ENCODE measurements at places on chromosomes 12 and 14.

GRCh38 chr12:62372825-62373224 lies 93.8 kb upstream of the MON2 start:
- DNase-seq, result no peak

DNA sequence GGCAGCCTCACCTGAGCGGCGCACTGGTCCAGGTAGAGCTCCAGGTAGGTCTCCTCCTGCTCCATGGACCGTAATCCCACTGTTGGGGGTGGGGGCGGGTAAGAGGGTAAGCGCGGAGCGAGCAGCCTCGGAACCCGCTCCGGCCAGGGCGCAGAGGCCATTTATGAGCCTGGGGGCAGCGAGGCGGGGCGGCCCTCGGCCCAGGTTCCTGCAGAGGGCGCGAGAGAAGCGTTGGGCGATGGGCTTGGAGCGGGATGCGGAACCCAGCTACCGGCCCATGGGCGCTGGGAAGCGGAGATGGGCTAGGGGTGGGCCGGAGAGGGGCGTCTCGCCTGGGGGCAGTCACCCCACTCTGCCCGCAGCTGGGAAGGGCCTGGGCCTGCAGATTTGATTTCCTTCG lies at the start of gene TBPL2:
TBPL2 (minus strand) TSS at position 232 of the 400 bp plus-strand sequence; CDS start at position 65, 167 bp downstream.
- no peak for DNase-seq

GRCh38 chr12:109581856-109582255 lies 8.3 kb downstream of the MVK start:
- DNase-seq, result no peak

GRCh38 chr12:104468371-104468770 lies 11.6 kb downstream of the CHST11 start:
- no peak for DNase-seq

GRCh38 chr14:72554994-72555608 lies 338.8 kb downstream of the DPF3 start:
- DNase-seq, result no peak

Measured in erythroblast (primary cell).